ENCODE measurements at places on chromosomes 4 and X.

- DNase-seq, result peak; percentile 61
These were observed 501 bp downstream of the ZNF518B start for GRCh38 chr4:10456595-10457254.

DNA sequence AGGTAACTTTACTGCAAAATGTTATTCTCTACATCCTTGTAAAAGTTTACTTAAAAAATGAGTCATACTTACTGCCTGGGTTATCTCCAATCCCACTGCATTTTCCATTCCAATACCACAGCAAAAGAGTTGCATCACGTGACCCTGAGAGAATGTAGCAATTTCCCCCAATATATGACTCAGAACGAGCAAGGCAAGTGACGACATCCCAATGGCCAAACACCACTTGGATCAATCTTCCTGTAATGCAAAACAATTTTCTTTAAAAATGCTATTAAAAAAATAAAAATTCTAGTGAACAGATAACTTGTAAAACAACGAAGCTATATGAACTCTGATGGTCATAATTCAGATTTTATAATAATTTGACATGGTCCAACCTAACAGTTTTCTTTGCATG, 224.3 kb downstream of the DCLK2 start:
- peak; percentile 4 for DNase-seq

DNA sequence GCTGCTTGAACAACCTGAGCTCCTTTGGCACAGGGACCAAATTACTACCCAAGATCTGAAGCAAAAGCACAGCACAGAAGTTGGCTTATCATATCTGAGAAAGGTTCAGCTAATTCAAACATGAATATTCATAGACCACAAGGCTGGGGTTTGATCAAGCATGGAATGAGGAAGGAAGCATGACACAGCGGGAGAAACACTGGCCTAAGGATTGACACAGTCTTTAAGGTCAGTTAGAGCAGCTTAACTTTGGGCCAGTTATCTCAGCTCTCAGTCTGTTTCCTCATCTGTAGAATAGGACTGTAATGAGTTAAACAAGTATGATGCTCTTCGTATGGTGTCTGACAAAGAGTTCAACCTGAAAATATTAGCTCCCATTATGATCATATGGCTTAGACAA, 88.5 kb upstream of the CBR4 start:
- DNase-seq, result no peak

GRCh38 chr4:7361280-7361895, 73.3 kb downstream of the PSAPL1 start:
- DNase-seq, result no peak

DNA sequence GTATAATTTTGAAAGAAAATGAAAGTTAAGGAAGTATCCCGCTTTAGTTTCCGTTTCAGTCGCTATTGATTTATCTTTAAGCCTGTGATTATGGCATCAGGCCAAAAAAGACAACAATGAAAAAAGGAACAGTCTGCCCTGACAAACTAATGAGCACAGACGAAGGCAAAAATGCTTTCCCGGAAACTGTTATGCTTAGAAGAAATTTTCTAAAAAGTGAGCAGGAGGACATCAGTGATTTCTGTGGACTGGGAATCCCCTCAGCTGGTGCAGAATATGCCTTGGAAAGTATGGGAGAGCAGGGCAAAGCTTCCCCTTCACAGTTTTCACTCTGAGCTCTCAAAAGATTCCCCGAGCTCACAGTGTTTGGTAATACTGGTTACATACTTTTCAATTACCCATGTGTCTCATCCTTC, 5.1 kb upstream of the CXCL10 start:
- peak; percentile 75 for DNase-seq

DNA sequence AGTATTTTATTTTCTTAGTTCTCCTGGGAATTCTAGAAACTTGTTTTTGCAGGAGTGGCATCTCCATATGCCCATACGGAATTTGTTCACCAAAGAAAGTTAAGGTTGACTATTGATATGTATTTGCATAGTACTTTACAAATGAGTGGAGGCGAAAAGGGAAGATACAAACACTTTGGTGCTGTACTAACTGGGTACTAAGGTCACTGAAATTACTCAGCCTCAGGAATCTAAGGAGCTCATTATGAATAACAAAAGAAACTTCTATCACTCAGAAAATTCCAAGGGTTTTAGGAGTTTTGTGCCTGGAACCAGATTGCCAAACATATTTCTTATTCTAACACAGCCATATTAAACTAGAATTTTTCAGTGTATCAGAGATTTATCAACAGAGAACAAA, 27.4 kb upstream of the TMPRSS11B start:
- DNase-seq, result no peak

GRCh38 chr4:24094726-24095125, 204.9 kb upstream of the PPARGC1A start:
- no peak for DNase-seq

GRCh38 chr4:151573474-151573873, 164.5 kb downstream of the FHIP1A start:
- DNase-seq, result no peak

GRCh38 chrX:136468391-136469103, 19.2 kb upstream of the BRS3 start:
- no peak for DNase-seq

DNA sequence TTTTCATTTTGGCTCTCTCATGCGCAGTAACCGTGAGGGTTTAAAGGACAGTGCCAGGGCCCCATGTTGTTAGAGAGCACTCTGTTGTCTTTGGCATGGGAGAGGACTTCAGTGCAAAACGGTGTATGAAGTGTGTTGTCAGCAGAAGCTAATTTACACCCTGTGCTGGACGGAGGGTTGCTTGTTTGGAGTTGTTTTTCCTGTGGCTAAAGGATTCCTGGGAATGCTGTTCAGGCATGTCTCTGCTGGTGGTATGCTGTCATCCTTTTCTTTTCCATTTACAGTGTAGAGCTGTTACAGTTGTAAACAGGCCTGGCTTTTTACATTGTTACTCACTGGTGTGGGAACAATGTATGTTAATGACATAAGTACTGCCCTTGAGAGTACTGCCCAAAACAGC, 206.3 kb downstream of the CBR4 start:
- DNase-seq, result no peak

DNA sequence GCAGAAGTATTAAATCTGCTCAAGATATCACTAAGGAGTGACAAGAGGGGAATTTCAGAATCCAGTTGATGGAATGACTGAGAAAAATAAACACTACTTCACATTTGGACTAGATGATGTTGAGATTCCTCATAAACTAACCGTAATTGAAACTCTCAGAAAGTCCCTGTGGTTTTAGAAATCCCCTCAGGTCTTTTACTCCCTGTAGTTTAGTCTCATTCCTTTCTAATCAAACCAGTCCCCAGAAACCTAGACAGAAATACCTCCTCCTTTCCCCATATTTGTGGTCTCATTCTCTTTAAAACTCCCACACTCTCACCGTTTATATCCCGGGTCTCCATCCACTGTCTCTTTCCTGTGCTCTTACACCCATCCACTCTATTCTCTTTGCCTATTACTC, 15.0 kb upstream of the TLR1 start:
- DNase-seq, result no peak
